ENCODE measurements at places on chromosomes 7 and 10. TPM values are rescaled to one million over a fixed set of nuclear protein-coding genes. Genes with fewer than 3 reads are reported as not detected.
A peak's percentile ranks its signal among the peaks of the same experiment; 100 is the strongest.

DNA sequence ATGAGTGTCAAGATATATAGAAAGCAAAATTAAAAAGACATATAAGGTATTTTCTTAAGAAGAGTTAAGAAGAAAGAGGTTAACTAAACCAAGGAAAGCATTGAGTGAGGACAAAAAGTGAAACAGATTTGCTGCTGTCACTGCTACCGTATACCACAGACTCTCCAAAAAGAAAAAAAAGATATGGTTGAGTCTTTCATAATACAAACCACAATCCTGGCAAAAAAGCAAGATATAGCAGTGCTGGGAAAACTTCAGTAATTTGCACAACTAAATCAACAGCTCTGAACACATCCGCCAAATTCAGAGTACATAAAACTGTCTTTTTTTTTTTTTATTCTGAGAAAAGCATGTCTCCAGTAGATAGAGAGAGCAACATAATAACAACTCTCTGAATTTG, 114.7 kb downstream of the ETV1 start:
- no peaks in the 10 kb centered on the region for H3K36me3 ChIP-seq
- no peak for DNase-seq
- H3K4me1 ChIP-seq = no peaks in the 10 kb centered on the region
- H3K4me3 ChIP-seq = peak overlapping the region; percentile 33
- H3K27me3 ChIP-seq = no peaks in the 10 kb centered on the region

GRCh38 chr7:49099587-49100326, 175.4 kb downstream of the CDC14C start:
- no peaks in the 10 kb centered on the region for H3K27me3 ChIP-seq
- no peaks in the 10 kb centered on the region for H3K36me3 ChIP-seq
- no peaks in the 10 kb centered on the region for H3K4me1 ChIP-seq
- no peak overlapping the region for H3K4me3 ChIP-seq

DNA sequence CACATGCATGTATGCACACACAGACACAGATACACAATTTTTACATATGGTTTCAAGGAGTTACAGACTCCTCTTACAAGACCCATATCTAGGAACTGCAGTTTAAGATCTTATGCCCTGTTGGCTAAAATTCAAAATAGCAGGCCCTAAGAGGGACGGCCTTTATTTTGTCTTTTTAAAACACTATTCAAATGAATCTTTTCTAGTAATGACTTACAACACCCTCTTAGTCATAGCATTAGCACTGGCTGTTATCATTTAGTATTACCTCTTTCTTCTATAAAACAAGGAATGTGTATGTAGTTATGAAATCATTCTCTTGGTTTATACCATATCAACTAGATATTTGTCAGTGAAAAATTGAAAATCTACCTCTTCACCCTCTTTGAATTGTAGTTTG, 15.3 kb downstream of the PAPSS2 start:
- no peak overlapping the region for H3K4me3 ChIP-seq
- DNase-seq = no peak
- H3K27ac ChIP-seq = no peak overlapping the region
- no peaks in the 10 kb centered on the region for H3K36me3 ChIP-seq
- peaks cover 10% of the 10 kb centered on the region for H3K4me1 ChIP-seq
- no peaks in the 10 kb centered on the region for H3K27me3 ChIP-seq

- peaks cover 35% of the 10 kb centered on the region for H3K4me1 ChIP-seq
- peaks cover 14% of the 10 kb centered on the region for H3K36me3 ChIP-seq
These were observed 1.4 kb downstream of the NUDT1 start for GRCh38 chr7:2243458-2243857.

DNA sequence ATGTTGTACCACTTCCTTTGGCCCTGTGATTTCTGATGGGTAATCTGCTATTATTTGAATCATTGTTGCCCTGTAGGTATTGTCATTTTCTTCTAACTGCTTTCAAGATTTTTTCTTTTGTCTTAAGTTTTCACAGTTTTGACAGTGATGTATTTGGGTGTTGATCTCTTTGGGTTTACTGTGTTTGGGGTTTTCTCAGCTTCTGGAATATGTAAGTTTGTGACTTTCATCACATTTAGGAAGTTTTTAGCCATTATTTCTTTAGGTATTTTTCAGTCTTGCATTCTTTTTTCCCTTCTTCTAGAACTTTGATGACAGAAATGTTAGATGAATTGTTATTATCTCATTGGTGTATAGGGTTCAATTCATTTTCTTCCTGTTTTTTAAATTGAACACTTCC, 23.1 kb upstream of the PON2 start:
- H3K4me1 ChIP-seq = peaks cover 7% of the 10 kb centered on the region
- H3K4me3 ChIP-seq = no peak overlapping the region
- no peak overlapping the region for H3K27ac ChIP-seq
- no peaks in the 10 kb centered on the region for H3K36me3 ChIP-seq
- H3K27me3 ChIP-seq = no peaks in the 10 kb centered on the region
- no peak for DNase-seq

DNA sequence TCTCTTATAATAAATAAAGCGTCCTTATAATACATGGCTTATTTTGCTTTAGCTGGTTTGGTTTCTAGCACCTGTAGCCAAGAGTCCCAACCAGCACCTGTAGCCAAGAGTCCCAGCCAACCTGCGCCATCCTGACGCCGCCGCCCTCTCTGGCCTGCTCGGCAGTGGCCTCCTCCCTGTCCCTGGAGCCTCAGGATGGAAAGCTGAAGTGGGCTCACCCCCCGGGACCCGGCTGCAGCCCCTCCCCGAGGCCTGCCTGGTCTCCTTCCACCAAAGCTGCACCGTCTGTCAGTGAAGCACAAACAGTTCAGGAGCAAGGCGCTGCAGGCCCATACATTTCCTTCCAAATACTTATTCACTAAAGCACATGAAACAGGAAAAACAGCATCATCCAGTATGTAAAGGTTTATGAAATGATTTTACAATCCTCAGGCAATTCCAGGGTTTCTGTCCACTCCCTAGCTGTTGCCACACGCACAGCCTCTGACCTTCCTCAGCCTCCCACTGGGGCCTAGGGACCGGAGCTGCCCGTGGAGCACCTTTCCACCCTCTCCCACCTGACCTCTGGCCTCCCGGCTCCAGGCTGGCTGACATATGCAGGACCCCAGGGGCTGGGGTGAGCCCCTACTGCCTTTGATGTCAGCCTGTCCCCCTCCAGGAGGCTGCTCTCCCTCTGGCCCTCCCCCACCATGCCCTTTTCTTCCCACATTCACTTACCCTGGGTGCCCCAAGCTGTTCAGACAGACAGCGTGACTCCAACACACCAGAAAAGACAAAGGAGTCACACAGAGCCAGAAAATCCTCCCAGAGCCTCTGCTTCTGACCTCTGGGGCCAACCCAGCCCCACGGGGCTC, 149.6 kb upstream of the PPP2R2D start:
- H3K4me3 ChIP-seq = no peak overlapping the region
- no peaks in the 10 kb centered on the region for H3K36me3 ChIP-seq
- no peak for DNase-seq
- no peak overlapping the region for H3K27ac ChIP-seq
- peaks cover 20% of the 10 kb centered on the region for H3K27me3 ChIP-seq
- no peaks in the 10 kb centered on the region for H3K4me1 ChIP-seq

DNA sequence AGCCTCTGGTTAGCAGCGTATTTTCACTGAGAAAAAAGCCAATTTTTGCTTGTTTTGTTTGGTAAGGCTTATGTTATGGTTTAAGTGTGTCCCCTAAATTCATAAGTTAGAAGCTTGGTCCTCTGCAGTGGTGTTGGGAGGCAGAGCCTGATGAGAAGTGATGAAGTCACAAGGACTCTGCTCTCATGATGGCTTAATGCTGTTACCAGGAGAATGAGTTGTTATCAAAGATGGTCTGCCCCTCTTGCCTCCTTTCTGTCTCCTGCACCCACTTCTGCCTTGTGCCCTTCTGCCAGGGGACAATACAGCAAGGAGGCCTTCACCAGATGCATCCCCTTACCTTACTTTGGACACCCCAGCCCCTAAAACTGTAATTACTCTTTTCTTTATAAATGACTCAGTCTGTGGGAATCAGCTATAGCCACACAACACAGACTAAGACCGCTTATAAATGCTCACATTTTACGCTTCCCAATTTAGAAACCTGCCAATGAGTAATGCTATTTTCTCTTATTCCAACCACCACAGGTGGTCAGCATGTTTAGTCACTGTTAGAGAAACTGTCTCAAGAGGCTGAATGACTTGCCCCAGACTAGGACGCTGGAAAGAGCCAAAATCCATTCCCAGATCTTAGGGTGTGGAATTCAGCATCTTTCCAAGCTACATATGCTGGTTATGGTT, 6.1 kb upstream of the PKD1L1 start:
- peaks cover 17% of the 10 kb centered on the region for H3K4me1 ChIP-seq
- no peak for DNase-seq
- H3K27me3 ChIP-seq = no peaks in the 10 kb centered on the region
- H3K36me3 ChIP-seq = peaks cover 33% of the 10 kb centered on the region

DNA sequence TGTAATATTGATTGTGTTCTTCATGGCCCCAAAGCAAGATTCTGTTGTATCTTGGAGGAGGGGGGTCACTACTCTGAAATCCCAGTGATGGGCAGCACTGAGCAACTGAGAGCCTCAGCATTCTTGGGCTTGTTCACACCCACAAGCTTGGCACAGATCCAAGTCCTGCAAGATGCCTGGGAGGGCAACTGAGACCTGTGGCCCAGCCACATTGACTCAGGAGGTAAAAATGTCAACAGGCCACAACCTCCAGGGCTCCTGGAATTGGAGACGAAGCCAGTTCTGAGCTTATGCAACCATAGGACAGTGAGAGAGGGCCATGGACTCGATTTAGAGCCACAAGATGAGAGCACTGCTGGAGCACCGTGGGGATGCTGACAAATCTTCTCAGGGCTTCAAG, 3.1 kb upstream of the DOCK1 start:
- H3K27me3 ChIP-seq = no peaks in the 10 kb centered on the region
- DNase-seq = no peak
- H3K27ac ChIP-seq = no peak overlapping the region

- peak overlapping the region; percentile 74 for H3K27ac ChIP-seq
- peaks cover 57% of the 10 kb centered on the region for H3K4me1 ChIP-seq
- peaks cover 26% of the 10 kb centered on the region for H3K36me3 ChIP-seq
These were observed 57.6 kb downstream of the TACR2 start for GRCh38 chr10:69359148-69359547.

DNA sequence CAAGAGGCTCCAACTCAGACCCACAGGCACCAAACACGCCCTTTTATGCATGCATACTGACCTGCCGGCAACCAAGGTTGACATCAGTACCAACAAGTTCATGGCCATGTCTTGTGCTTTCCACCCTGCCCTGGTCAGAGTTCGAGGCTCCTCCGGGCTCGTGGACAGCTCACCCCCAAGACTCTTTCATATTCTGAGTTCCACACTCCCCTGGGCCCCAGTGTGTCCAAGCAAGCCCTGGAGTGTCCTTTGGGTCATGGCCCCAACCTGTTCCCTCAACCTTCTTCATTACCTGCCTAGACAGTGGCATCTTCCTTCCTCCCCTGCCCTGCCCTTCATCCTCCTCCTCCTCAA, 40.5 kb downstream of the HIF1AN start:
- no peak for DNase-seq
- no peaks in the 10 kb centered on the region for H3K36me3 ChIP-seq
- no peak overlapping the region for H3K27ac ChIP-seq
- H3K4me1 ChIP-seq = no peaks in the 10 kb centered on the region
- H3K27me3 ChIP-seq = peaks cover 36% of the 10 kb centered on the region
- H3K4me3 ChIP-seq = no peak overlapping the region

- H3K27ac ChIP-seq = peak overlapping the region; percentile 81
- peak; percentile 86 for DNase-seq
These were observed 54.8 kb downstream of the DAGLB start for GRCh38 chr7:6392712-6393666.

DNA sequence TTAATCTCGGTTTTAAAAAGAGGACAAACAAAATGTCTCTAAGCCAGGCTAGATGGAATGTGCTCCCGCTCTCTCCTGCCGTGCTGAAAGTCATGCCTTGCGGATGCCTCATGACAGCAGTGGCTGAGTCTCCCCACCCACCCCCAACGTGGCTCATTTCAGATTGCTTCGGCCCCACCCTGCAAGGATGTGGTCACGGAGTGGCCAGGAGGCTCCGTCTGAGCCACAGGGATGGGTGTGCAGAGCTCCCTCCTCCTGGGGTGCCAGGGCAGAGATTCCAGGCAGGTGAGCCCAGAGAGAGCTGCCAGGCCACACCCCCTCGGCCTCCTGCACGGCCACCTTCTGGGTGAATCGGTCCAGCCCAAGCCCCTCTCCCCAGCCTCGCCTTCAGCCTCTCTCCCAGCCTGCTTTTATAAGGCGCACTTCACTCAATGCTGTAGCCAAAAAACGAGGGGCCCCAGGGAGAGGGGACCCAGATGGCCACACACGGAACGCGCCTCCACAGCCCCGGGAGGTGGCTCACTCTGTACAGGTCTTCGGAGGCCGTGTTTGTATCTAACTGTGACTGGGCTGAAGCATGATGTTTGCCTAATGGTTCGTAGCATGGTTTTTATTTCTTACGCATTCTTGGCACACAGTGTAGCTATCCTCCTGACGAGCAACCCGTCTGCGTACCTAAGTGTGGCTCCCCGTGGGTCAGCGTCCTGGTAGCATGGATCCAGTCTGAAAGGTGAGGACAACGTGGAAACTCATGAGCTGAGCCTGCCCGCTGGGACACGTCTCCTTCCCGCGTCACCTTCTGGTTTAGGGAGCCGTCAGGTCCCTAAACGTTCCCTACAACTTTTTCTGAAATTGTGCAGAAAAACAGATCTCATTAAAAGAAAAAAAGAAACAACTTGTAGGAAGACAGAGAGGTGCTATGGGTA, 413.8 kb upstream of the FOXK1 start:
- H3K36me3 ChIP-seq = no peaks in the 10 kb centered on the region
- no peaks in the 10 kb centered on the region for H3K4me1 ChIP-seq
- H3K27me3 ChIP-seq = no peaks in the 10 kb centered on the region

GRCh38 chr10:74745449-74745848, 81.0 kb upstream of the KAT6B start:
- DNase-seq = no peak
- H3K4me1 ChIP-seq = no peaks in the 10 kb centered on the region
- no peaks in the 10 kb centered on the region for H3K36me3 ChIP-seq
- no peak overlapping the region for H3K4me3 ChIP-seq

DNA sequence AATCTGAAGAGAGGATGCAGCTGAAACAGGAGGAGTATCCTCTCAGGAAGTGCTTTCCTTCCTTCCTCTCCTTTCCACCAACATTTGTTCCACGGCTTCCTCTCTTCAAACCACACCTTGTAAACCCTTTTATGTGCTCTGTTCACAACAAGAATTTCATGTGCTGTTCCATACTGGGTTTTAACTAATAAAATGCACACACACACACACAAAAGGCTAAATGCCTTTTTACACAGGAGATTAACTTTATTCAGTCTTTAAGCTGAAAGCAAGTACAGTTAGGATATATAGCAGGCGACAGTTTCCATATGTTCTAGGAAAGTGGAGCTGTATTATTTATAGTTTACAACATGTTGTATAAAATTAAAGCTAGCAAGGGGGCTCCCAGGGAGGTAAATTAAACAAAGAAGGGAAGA, 106.7 kb downstream of the REEP3 start:
- no peak overlapping the region for H3K4me3 ChIP-seq
- no peak for DNase-seq
- no peaks in the 10 kb centered on the region for H3K36me3 ChIP-seq
- H3K27ac ChIP-seq = peak overlapping the region; percentile 99
- peaks cover 40% of the 10 kb centered on the region for H3K4me1 ChIP-seq
- H3K27me3 ChIP-seq = no peaks in the 10 kb centered on the region

The FXYD4 gene
- not detected for total RNA-seq

The BLNK gene
- total RNA-seq = 11.2 TPM

The NCF1 gene
- 50.8 TPM for total RNA-seq

The HOXA10 gene
- 0.38 TPM for total RNA-seq

The SPDYE2B gene
- not detected for total RNA-seq
